ENCODE measurements at places on chromosomes 7 and 10.
A peak's percentile ranks its signal among the peaks of the same experiment; 100 is the strongest.

DNA sequence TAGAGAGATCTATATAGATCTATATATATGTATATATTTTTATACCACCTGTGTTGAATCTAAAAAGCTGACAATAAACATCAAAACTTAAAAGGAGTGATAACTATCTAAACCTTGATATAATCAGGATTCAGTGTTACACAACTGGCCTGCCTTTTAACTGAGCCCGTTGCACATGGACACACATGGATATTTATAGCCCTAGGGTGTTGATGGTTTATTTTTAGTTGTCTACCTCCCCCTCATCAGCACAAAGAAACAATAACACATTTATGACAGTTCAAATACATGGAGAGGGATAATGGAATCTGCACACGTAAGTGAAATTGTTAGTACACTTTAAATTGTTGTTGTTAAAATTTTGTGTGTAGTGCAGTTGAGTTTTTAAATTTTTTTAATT, 336.9 kb downstream of the ZNF248 start:
- no peak for DNase-seq

GRCh38 chr7:46129831-46130230, 208.8 kb upstream of the IGFBP3 start:
- DNase-seq, result no peak

GRCh38 chr10:104844073-104844472, 203.0 kb downstream of the SORCS3 start:
- no peak for DNase-seq

GRCh38 chr10:28984431-28984830, 304.4 kb upstream of the LYZL1 start:
- no peak for DNase-seq

DNA sequence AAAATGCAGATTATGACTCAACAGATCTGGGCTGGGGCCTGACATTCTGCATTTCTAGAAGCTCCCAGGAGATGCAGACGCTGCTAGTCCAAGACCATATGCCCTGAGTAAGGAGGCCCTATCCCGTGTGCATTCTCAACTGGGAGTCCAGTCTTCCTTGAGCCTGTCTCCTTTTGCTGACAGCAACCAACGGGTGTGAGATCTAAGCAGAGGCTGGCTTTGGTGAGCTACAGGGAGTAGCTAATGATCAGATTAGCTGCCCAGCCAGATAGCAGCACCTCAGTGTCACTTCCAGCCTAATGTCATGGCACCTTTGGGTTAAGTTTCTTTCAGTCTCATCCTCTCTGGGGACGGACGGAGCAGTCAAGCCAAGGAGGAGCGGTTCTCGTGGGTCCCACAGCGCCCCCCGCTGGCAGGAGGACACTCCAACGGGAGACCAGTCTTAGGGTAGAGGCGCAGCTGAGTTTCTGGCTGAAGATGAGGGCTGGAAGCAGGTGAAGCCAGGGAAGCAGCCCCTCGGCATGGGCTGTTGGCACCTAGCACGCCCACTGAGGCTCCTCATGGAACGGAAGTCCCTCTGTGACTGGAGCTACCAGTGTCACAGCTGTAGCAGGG, 154.0 kb downstream of the CCDC3 start:
- no peak for DNase-seq

GRCh38 chr7:3683546-3684539, 382.8 kb downstream of the SDK1 start:
- no peak for DNase-seq

GRCh38 chr10:125152450-125153368, 7.7 kb downstream of the CTBP2 start:
- DNase-seq, result peak; percentile 73

DNA sequence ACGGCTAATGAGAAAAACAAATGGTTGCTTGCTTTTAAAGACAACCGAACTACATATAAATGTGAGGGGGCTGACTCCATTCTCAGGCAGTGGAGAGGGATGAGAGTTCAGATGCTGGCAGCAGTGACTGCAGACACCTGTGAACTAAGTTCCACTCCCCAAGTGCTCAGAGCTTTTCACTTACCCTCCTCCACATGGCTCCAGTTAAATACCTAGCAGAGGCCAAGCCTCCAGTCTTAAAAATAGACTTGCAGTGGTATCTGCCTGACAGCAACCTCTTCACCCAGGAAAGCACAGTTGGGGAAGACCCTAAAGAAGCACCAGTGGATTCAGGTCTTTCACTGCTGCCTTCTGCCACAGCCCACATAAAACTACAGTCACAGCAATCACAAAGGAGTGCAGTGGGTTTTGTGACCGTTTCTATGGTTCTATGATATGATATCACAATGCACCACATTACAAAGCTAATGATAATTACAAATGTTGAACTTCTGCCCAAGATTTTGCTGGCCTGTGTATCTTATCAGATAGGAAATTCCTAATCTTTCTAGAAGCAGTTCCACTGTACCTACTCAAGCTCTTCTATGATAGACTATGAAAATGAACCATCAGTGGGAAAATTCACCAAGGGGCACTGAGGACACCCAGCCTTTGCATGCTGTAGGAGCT, 3.3 kb upstream of the ABLIM1 start:
- no peak for DNase-seq

DNA sequence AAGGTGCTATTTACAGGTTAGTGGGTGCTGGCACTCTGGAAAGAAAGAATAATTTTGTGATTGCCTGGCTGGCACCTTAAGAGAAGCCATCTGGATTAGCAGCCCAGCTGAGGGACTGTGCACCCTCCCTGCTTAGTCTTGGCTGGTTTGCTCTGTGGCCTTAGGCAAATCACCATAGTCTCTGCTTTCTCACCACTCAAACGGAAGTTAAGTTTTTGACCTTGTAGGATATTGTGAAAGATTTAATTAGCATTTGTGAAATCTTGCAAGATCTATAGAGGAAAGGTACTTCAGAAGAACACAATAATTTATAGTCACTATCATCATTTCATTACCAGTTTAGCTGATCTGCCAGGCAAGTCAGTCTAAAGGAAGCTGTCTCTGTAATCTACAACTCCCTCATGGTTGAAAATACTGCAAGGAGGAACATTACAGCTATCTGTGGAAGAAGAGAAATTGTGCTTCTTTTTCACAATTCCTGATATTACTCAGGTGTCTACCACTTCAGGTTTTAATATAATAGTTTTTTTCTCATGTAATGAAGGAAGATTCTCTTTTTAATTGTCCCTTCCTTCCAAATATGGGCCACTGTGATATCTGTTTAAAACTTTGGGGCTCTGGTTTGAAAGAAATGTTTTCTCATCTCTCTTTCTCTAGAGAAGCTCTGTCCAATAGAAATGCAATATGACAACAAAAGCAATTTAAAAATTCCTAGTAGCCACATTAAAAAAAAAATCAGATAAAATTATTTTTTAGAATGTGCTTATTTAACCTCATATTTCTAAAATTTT, 219.6 kb downstream of the PTEN start:
- no peak for DNase-seq

- no peak for DNase-seq
Measured at GRCh38 chr7:116762971-116763370, 91.0 kb downstream of the MET start.

DNA sequence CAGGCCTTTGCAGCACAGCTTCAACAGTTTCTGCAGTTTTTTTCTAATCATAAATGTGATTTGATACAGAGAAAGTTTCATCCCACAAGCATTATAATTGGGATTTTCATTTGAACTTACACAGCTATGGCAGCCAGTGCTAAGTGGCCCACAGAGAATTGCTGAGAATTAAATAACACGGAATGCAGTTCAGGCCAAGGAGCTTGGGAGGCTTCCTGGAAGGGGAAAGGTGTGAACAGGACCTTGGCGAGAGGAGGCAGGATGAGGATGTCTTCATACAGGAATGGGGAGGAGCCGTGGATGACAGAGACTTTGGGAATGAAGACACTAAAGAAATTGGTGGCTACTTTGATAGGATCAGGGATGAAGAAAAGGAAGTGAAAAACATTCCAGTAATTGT, 95.3 kb downstream of the ZNF22 start:
- DNase-seq, result no peak

DNA sequence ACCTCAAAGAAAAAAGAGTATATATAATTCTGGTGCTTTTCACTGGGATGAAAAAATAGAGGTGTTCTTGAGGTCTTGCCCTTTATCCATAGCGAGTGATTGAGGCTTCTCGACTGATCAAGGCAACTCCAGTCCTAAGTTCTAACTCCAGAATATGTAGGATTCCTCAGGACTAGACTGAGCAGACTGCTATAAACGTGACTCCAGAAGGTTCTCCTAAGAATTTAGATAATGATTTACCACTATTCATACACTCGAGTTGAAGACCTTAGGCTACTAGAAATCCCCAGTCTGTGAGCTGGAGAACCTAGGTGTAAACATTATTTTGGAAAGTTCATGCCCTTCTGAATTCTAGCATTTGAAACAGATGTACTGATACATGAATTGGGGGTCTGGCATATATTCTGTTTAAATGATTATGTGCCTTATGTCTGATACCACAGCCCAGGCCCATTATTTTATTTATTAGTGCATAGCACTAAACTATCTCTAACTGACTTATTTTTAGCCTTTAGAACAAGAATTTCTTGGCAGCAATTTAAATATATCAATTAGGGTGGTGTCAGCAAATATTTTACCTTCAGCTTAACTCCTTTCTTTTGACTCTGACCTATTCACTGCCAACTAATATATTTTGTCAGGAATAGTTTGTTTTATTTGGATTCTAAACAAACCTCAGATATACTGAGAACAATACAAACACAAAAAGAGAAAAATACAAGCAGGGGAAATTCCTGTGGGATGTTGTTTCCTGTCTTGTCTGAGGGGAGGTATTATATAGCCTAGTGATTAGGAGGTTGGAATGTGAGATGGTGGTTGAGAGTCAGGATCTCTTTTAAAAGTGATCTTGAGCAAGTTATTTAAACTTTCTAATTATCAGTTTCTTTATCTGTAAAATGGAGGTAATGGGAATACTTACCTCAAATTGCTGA, 75.8 kb downstream of the PODXL start:
- DNase-seq, result no peak

DNA sequence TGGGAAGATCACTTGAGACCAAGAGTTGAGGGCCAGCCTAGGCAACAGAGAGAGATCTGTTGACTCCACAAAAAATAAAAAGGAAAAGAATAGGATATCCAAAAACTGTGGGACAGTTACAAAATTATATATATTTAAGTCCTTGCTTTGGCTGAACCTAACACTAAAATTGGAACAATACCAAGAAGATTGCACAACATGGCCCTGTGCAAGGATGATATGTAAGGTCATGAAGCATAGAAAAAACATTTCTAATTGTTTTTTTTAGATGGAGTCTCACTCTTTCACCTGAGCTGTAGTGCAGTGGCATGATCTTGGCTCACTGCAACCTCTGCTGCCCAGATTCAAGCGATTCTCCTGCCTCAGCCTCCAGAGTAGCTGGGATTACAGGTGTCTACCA, 139.0 kb downstream of the TPST1 start:
- no peak for DNase-seq

GRCh38 chr10:97640868-97641811, 669 bp downstream of the PI4K2A start:
- no peak for DNase-seq

DNA sequence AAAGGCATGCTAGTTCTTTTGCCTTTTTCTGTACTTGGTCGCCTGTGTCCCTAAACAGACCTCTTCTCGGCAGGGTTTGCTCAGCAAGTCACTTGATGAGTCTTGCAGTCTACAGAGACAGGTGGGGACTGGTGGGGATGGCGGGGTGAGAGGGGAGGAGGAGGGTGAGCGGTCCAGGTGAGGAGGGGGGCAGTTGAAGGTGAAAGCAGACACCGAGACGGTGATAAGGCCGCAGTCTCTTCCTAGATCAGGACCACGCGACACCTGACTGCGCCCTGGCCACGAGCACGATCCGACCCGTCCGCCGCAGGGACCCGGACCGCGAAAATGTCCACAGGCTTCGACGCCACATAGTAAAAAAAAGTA, 566 bp downstream of the ASNS start:
- peak; percentile 2 for DNase-seq

- no peak for DNase-seq
Measured at GRCh38 chr7:77729574-77730348, 33.5 kb downstream of the RSBN1L start.

Measured in head of caudate nucleus (tissue), 42 donors.